ENCODE measurements at places on chromosomes 7 and 10.
A peak's percentile ranks its signal among the peaks of the same experiment; 100 is the strongest.

GRCh38 chr7:45609180-45609579 is 35.0 kb downstream of the ADCY1 start:
- no peaks in the 10 kb centered on the region for H3K36me3 ChIP-seq
- DNase-seq = no peak
- no peak overlapping the region for H3K27ac ChIP-seq

DNA sequence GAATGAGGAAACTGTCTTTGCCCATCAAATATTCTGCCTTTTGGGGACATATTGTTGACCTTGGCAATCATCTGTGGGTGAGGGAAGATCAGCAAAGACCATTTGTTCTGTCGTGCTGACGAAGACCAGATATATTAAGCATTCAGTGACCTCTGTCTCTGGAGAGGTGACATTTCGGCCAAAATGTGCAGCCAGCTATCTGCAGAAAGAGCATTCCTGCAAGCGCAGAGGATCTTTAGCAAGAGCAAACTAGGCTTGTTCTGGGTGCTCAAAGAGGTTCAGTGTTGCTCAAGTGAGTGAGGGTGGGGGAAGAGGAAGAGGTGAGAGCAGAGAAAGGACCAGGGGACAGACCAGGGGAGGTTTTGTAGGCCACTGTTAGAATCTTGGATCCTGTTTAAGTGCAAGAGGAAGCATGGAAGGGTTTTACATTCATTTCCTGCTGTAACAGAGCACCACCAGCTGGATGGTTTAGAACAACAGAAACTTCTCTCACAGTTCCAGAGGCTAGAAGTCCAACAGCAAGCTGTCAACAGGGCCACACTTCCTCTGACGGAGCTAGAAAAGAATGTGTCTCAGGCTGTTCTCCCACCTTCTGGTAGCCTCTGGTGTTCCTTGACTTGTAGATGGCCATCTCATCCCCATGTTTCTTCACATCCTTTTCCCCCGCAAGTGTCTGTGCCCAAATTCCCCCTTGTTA is 11.2 kb downstream of the C10orf120 start:
- H3K4me3 ChIP-seq = no peak overlapping the region
- H3K4me1 ChIP-seq = no peaks in the 10 kb centered on the region
- peaks cover 2% of the 10 kb centered on the region for H3K27me3 ChIP-seq
- H3K36me3 ChIP-seq = no peaks in the 10 kb centered on the region
- no peak overlapping the region for H3K27ac ChIP-seq
- no peak for DNase-seq

DNA sequence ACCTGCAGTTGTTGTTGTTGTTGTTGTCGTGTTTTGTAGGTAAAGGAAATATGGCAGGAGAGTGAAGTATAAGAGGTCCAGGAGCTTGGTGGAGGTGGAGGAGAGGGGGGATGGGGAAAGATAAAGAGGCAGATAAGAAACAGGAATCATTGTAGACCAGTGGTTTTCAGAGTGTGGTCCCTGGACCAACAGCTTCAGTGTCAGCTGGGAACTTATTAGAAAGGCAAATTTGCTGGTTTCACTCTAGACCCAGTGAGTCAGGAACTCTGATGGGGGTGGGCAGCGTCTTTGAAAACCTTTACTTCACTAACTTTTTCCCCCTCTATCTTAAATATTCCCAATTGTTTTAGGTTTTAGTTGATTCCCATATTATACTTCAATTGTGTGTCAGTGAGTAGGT is 241.5 kb downstream of the AUTS2 start:
- no peak overlapping the region for H3K27ac ChIP-seq
- no peaks in the 10 kb centered on the region for H3K36me3 ChIP-seq
- no peaks in the 10 kb centered on the region for H3K4me1 ChIP-seq
- H3K27me3 ChIP-seq = no peaks in the 10 kb centered on the region
- no peak for DNase-seq
- H3K4me3 ChIP-seq = no peak overlapping the region

DNA sequence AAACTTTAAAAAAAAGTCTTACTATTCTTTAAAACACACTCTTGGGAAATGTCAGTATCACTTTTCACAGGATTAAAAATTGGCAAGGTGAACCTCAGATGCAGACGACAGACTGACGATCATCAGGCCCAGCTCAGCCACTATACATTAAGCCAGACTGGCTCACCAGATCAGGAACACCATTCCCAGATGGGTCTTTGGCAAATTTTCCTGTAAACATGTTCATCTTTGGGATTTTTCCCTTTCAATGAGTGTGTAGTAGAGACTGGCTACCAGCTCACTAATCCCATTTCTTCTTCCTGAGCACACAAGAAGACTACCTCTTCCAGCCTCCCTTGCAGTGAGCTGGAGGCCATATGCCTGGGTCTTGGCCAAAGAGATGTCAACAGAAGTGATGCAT is 142.7 kb upstream of the CHST15 start:
- H3K36me3 ChIP-seq = 0 out of 2 replicates have a peak, but pooled peaks cover 4% of the 10 kb centered on the region
- no peak overlapping the region for H3K4me3 ChIP-seq
- no peak overlapping the region for H3K27ac ChIP-seq
- H3K27me3 ChIP-seq = peaks cover 9% of the 10 kb centered on the region
- no peak for DNase-seq

- no peaks in the 10 kb centered on the region for H3K36me3 ChIP-seq
- no peaks in the 10 kb centered on the region for H3K27me3 ChIP-seq
- no peak for DNase-seq
- no peaks in the 10 kb centered on the region for H3K4me1 ChIP-seq
These were observed 445.3 kb upstream of the MGMT start for GRCh38 chr10:129021594-129022304.

DNA sequence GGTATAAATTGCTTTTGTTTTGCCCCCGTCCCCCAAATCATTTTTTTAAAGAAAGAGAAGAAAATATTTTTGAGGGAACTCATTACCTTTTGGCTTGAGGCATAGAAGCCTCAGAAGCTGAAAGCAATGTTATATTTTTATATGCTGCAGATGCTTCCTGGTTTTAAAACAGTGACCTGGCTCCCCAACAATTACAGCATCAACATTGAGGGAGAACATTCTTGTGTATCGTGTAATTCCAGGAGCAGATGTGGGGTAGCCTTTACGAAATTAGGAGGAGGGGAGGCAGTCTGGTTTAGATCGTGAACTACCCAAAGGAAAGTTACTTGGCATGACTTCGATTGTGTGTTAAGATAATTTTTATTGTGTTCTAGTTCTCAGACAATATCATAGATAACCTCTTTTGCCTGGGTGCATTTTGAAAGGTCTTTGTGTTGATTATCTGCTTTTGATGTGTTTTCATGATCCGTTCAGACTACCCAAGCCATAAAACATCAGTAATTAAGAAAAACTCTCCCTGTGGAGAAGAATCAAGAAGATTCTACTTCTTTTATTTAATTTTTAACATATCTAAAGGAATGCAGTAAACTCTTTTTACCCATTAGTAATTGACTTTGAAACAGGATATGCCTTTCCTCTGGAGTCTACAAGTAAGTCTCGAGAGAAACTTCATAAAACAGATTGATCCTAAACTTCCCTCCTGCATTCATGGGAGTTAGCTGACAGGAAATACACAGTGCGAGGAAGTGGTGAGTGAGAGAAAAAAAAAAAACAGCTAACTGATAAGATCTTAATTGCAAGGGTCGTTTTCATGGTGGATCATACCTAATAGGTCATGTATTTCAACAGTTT is 141.4 kb downstream of the KIAA1217 start:
- DNase-seq = no peak
- peaks cover 3% of the 10 kb centered on the region for H3K27me3 ChIP-seq
- H3K4me1 ChIP-seq = peaks cover 36% of the 10 kb centered on the region
- peak overlapping the region; percentile 74 for H3K27ac ChIP-seq
- H3K36me3 ChIP-seq = no peaks in the 10 kb centered on the region
- H3K4me3 ChIP-seq = peak overlapping the region; percentile 72

DNA sequence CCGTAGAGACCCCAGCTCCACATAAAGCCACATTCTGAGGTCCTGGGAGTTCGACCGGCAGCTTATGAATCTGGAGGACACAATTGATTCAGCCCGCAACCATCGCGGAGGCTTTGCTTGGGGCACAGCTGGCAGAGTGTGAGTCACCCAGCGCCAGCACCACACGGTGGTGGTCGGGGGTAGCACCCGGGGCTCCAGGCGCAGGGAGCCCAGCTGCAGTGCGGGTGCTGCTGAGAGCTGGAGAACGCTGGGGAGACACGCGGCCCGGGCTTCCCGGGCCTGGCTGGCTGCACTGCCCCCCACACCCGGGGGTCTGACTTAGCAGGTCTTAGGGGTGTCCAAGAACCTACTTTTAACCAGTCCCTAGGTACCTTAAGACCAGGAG is 87.9 kb downstream of the PAXIP1 start:
- DNase-seq = no peak
- no peak overlapping the region for H3K4me3 ChIP-seq
- H3K27ac ChIP-seq = no peak overlapping the region
- peaks cover 6% of the 10 kb centered on the region for H3K4me1 ChIP-seq
- peaks cover 20% of the 10 kb centered on the region for H3K27me3 ChIP-seq
- H3K36me3 ChIP-seq = peaks cover 6% of the 10 kb centered on the region

DNA sequence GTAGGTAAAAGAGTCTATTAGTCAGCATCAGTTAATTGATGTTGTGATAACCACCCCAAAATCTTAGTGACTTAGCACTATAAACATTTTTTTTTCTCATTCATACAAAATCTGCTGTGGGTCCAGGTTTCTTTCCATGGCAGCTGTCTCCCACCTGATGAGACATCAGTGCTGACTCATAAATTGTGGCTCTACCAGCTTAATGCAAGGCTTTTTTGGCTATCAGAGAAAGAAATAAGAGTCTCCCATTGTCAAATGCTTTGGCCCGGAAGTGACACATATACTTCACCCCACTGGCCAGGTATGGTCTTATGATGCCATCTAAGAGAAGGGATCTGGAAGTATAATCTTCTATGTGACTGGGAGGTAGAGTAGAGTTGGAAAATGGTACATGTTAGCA is 14.5 kb downstream of the DNAJB9 start:
- no peak overlapping the region for H3K4me3 ChIP-seq
- peaks cover 5% of the 10 kb centered on the region for H3K36me3 ChIP-seq
- peaks cover 9% of the 10 kb centered on the region for H3K4me1 ChIP-seq
- no peak for DNase-seq
- peaks cover 12% of the 10 kb centered on the region for H3K27me3 ChIP-seq

DNA sequence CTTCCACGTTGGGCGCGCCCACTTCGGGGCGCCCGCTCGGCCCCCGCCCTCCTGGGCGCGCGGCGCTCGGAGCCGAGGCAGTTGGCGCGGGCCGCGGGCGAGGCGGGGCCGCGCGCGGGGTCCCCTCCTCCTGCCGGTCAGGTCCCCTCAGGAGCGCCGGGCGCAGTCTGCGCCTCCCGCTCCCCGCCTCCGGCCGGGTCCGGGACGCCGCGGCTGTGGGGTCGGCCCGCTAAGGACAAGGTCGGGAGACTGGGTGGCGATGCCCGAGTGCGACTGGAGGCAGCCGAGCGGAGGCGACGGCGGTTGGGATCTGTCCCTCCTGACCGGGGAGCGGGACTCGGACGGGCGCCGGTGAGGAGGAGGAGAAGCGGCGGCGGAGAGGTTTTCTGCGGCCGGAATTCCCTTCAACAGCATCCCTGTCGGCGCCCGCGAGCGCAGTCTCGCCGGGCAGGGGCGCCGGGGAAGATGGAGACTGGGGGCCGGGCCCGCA is at the start of gene ATRNL1:
ATRNL1 (plus strand) TSS at position 80 of the 490 bp plus-strand sequence; CDS start at position 466, 386 bp downstream.
- H3K36me3 ChIP-seq = no peaks in the 10 kb centered on the region
- H3K4me1 ChIP-seq = peaks cover 14% of the 10 kb centered on the region
- no peak within 1 kb of the TSS for H3K27ac ChIP-seq
- no peak for DNase-seq

- H3K36me3 ChIP-seq = no peaks in the 10 kb centered on the region
- no peak overlapping the region for H3K27ac ChIP-seq
- H3K27me3 ChIP-seq = no peaks in the 10 kb centered on the region
- no peak for DNase-seq
These were observed 94.3 kb upstream of the AFAP1L2 start for GRCh38 chr10:114498413-114499111.

- peaks cover 41% of the 10 kb centered on the region for H3K27me3 ChIP-seq
- no peak within 1 kb of the TSS for H3K27ac ChIP-seq
- H3K4me1 ChIP-seq = no peaks in the 10 kb centered on the region
- DNase-seq = no peak
- H3K4me3 ChIP-seq = peak within 1 kb of the TSS; percentile 52
These were observed at the start of gene TRIL for GRCh38 chr7:28958235-28958979. Gene TRIL, minus strand, starts transcription at chr7:28958330. Its CDS starts 284 bp downstream, at chr7:28958046.

DNA sequence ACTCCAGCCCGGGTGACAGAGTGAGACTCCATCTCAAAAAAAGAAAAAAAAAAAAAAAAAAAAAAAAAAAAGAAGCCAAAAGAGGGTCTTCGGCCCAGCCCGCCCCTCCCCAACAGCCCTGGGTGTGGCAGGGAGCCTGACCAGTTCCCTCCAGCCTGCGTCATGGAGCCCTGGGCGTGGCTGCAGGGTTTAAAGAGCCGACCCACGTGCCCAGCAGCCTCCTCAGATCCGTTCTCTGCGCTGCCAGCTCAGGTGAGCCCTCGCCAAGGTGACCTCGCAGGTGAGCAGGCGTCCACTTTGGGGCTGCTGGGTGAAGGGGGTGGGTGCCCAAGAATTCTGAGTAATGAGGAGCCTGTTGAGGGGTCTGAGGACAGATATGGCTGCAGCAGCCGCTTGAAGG is at the start of gene FXYD4:
FXYD4 (plus strand) TSS at position 219 of the 400 bp plus-strand sequence. CDS start 2,111 bp downstream, outside the sequence.
- peaks cover 13% of the 10 kb centered on the region for H3K27me3 ChIP-seq
- DNase-seq = no peak
- H3K27ac ChIP-seq = no peak within 1 kb of the TSS
- H3K36me3 ChIP-seq = no peaks in the 10 kb centered on the region
- no peaks in the 10 kb centered on the region for H3K4me1 ChIP-seq
- no peak within 1 kb of the TSS for H3K4me3 ChIP-seq

GRCh38 chr7:150382123-150382843 is 3.2 kb downstream of the ZNF775 start:
- H3K36me3 ChIP-seq = no peaks in the 10 kb centered on the region
- no peak overlapping the region for H3K27ac ChIP-seq
- DNase-seq = no peak
- peaks cover 32% of the 10 kb centered on the region for H3K4me1 ChIP-seq
- no peaks in the 10 kb centered on the region for H3K27me3 ChIP-seq
- no peak overlapping the region for H3K4me3 ChIP-seq

- no peak for DNase-seq
- H3K27me3 ChIP-seq = peaks cover 4% of the 10 kb centered on the region
- H3K27ac ChIP-seq = no peak overlapping the region
- H3K4me1 ChIP-seq = no peaks in the 10 kb centered on the region
These were observed 491.0 kb downstream of the LRMDA start for GRCh38 chr10:75922435-75922834.
